Activated gamma-delta T cell treated with Interleukin-2 at 50 U/mL for 16 hours (primary cell): ENCODE measurements at places on chromosomes 2 and 18.

DNA sequence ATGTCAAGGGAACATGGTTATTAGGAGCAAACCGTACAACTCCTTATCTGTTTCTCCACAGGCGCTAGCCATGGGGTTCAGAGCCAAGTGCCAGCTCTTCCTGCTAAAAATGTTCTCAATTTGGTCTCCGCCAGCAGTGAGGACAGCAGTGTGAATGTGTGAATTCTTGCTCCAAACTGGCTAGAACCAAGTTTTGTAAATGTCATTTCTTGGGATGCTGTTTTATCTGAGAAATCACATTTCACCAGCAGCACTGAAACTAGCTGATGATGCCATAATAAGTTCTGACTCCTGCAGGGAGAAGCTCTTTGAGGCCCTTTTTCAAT is 140.6 kb upstream of the LGALSL start:
- DNase-seq: no peak

- DNase-seq: no peak
Measured at GRCh38 chr2:21773168-21773567, 649.4 kb downstream of the TDRD15 start.

- DNase-seq: no peak
Measured at GRCh38 chr18:3449512-3450011, 410 bp upstream of the TGIF1 start.

- DNase-seq: no peak
Measured at GRCh38 chr18:75915941-75916623, 488.6 kb upstream of the SMIM21 start.

DNA sequence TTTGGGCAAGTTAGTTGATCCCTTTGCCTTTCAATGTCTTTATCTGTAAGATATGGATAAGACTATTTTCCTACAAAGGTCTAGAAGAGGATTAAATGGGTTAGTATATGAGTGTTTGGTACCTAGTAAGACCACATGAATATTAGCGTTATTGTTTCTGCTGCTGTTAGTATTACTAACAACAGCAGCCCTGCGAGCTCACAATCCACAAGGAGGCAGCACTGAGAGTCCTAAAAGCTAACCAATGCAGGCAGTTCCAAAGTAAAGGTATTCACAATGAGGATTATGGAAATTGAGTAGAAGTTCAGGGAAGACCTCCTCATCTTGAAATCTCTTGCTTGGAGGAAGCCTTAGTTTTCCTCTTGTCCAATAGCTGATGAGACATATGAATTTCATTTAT is 248.9 kb downstream of the TDRD15 start:
- no peak for DNase-seq

DNA sequence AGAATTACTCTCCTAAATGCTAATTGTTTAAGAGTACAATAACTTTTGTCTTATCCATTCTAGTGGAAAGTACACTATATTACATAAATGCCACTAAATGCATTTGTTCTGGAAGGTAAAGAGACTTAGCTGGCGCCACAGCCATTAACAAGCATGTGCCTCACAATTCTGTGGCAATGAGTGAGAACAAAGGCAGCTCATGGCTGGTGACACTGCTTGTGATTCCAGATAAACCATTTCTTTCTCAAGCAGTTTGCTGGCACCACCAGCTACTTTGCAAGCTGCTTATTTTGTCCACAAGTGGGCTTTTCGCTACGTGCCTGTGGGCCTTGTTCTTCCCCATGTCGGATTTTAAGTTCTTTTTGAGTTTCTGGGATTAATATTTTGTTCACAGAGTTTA is 147.6 kb upstream of the SMAD7 start:
- no peak for DNase-seq

- DNase-seq: no peak
Measured at GRCh38 chr2:26251893-26252292, 7.2 kb downstream of the HADHB start.

GRCh38 chr2:43298500-43298899 is 72.1 kb upstream of the ZFP36L2 start:
- no peak for DNase-seq

- no peak for DNase-seq
Measured at GRCh38 chr2:65434592-65435241, 2.3 kb upstream of the SPRED2 start.

DNA sequence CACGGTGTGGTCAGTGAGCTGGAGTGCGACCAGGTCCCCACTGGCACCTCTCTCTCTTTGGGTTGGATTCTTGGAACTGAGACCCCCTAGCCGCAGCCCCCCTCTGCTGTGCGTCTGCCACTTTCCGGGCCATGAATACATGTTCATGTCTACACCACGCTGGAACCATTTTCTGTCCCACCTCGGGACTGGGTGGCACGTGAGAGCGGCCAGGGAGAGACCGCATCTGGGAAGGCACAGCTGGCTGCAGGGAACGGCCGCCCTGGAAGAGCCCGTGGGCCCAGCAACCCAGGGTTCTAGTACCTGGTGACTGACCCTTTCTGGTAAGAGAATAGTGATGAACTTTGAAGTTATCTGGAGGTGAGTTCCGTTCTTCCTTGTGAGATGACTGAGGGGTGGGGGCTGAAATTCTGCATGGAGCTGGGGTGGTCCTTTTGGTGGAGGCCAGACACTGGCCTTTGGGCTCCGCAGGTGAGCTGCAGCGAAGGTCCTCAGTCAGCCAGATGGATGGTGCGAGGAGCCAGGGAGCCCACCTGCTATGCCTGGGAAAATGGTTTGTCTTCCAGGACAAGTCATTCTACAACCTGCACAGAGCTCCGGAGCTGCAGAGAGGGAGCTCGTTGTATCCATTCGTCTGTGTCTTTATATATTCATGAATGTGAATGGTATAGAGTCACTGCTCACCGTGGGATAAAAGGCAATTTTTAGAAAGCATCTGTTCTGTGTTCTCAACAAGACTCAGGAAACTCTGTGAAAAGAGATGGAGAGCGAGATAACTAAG is 223.5 kb downstream of the NDUFA10 start:
- no peak for DNase-seq

GRCh38 chr2:47009253-47009767 is 93.7 kb upstream of the MCFD2 start:
- no peak for DNase-seq

- DNase-seq: no peak
Measured at GRCh38 chr18:41899535-41899934, 55.5 kb upstream of the PIK3C3 start.

DNA sequence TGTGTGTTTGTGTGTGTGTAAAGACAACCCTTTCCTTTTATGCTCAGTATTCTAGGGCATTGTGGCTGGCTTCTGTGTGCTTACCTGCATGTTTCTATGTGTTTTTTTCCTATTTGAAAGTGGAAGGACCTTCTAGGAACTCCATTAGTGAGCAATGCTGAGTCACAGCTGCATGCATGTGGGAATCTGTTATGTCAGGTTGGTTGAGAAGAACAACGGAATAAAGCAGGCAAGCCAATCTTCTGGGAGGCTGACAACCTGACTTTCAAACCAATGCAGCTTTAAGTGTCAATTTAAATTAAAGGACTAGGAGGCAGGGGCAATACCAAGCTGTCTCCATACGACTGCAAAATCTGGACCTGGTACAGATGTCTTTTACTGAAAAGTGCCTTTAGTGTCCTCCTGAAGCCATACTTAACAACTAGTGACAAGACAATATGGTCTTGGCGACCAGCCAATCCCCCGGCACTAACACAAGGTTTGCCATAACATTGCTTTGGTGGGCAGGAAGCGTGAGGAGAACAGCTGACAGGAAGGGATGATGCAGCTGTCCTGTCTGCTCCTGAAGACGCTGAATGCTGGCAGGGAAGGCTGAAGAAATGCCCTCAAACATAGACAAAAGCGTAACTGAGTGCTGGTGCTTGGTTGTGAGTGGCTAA is 514.7 kb upstream of the CDH7 start:
- no peak for DNase-seq

DNA sequence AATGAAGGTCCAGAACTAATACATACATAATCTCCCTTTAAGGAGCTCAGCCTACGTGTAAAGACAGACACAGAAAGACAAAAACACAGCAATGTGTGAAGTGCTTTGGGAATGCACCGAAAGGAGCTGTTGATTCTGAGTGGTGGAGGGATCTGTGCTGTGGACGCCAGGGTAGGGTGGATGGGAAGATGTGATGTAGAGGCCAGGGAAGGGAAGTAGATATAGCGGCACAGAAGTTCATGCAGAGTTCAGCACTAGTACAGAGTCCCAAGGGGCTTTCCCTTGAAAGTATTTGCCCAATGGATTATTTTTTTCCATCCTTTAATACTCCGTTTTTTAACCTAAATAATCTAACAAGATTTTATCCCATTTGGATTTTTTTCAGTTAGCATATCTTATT is 32.1 kb upstream of the DOCK10 start:
- no peak for DNase-seq

DNA sequence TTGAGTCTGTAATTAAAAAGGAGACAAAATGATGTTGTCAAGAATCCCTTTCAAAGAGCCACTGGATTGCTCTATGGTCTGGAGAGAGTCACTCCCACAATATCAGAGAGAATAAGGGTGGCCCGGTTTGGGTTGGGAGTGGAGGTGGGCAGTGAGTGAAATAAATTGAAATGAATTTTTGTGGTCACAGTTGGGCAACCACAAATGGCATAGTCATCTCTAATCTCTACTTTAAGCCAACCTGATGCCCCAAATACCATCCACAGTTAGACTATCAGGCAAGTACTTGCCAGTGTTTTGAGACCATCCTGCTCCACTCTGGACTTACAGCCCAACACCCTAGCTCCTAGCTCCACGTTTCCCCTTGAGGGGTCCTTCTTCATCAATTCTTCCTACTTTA is 559.7 kb downstream of the BCL11A start:
- no peak for DNase-seq

GRCh38 chr18:31490387-31490786 is 7.6 kb upstream of the DSG2 start:
- DNase-seq: no peak

DNA sequence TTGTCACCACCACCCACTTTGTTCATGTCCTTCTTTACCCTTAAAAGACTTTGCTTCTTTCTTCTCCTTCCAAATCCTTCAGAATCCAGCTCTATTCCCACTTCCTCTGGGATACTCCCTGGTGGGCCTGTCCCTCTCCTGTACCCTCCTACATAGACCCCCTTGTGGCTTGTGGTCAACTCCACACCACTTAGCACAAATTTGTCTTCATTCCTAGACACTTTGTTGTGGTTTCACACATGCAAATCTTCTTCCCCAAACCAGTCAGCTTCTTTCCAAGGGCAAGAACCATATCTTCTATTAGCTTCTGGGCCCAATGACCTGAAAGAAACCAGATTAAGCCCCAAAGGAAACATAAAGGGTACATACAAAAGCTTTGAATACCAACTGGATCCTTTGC is 342.4 kb downstream of the TNS1 start:
- no peak for DNase-seq

- no peak for DNase-seq
Measured at GRCh38 chr2:230640540-230641011, 72.1 kb upstream of the CAB39 start.

DNA sequence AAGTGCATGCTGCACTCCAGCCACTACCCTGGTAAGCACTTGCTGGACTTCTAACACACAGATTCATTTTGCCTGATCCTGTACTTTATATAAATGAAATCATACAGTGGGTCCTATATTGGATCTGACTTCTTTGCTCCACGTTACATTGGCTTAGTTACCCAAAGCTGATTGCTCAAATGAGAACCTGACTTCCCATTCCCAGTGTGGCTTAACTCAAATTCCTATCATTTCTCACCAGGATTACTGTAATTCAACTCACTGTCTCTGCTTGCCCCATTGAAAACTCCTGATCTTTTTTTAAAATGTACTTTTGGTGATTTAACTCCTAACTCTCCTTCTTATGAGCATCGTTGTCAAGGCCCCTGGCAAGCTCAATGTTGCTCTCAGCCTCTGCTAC is 1.4 kb downstream of the RSAD2 start:
- no peak for DNase-seq

DNA sequence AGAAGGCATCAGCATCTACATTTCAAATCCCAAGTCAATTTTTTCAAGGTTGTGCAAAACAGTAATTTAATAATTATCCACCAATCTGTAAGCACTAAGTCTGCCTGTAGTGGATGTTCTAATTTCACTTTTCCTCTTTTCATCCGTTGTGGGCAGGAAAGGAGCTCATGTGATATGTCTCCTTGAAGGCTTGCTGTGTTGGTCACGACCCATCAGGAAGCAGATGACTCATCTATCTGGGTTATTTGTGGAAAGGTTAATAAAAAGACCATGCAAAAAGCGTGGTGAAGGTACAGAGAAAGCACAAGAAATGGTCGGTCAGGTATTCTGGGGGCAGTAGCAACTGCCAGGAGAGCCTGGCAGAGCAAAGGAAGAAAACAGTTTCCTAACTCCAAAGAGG is 476.7 kb upstream of the RAB6C start:
- DNase-seq: no peak

GRCh38 chr2:188695953-188696352 is 278.2 kb upstream of the COL3A1 start:
- no peak for DNase-seq

DNA sequence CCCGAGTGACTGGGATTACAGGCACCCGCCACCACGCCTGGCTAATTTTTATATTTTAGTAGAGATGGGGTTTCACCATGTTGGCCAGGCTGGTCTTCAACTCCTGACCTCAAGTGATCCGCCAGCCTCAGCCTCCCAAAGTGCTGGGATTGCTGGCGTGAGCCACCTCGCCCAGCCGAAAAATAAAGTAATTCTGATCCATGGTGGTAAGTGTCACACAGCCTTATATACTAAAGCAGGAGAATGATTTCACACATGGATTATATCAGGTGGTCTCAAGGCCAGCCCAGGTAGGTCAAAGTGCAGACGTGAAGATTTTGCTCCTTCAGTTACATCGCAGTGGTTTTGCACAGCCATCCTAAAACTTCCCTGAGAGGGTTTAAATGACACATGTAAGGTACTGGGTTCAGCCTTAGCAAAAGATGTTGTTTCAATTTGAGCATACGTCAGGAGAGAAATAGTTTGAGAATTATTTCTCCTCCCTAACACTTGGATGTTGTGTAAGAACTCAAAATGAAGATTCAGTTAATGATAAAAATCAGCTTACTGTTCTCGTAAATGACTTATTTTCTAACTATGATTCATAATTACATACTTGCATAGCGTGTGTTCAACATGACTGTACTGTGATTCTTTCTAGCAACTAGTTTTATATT is 93.0 kb upstream of the SLC39A10 start:
- DNase-seq: no peak

DNA sequence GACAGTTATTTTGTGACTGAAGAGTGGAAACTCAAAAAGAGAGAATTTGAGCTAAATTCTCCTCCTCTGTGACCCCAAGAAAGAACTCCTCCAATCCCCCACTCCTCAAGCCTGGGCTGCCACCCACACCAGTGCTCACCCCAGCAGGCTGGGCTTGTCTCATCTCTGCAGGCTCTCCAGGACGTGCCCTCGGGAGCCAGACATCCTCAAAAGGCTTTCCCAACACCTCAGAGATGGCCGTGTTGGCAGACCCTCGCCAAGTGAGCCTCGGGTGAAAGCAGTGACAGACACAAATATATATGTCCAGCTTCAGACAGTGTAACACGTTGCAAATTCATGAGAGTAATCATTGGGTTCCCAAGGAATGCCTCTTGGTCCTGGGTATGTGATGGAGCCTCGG is 377.7 kb upstream of the SALL3 start:
- no peak for DNase-seq

GRCh38 chr2:40488101-40488601 is 36.3 kb upstream of the SLC8A1 start:
- DNase-seq: no peak
